ENCODE measurements at places on chromosomes 3 and 15.
A peak's percentile ranks its signal among the peaks of the same experiment; 100 is the strongest.

DNA sequence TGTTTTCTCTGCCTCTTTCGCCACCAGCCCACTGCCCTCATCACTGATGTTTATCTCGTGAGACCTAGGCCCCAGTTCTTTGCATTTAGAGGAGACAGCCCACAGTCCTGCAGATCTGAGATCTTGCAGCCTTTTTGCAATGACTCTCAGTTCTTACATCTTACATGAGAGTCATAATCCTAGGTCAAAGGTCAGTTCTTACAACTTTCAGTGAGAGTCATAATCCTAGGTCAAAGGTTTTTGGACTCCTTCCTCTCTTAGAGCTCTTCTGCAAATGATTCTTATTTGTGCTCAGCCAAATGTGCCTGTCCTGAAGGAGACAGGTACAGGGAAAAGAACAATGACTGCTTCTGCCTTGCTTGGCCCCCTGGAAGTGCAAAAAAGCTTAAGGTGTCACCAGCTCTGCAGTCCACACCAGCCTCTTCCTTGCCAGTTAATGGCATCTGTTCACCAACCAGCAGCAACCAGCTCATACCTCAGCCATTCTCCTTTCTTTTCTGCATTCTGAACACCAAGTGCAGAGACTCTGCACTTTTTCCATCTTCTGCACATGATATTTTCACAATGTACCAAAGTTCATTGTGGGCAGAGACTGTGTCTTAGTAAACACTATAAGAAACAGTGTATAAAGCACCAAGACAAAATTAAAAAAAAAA, 67.1 kb downstream of the ABHD5 start:
- no peak for DNase-seq

DNA sequence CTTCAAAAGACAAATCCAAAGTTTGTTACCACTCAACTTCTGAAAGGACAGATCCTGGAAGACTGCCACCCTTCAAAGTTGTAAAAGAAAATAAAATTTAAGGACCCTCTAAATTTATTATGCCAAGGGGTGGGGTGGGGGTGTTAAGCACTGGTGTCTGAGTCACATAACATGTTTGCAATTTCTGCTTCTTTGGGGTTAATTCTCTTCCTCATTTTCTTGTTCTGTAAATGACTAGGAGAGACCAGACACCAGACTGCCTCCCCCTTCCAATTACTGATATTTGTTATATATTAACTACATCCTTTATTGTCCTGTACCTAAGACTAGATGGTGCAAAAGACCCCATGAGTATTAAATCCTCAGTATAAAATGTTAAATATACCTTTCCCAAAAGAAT, 242.8 kb downstream of the ZNF385D start:
- DNase-seq: no peak

- DNase-seq: no peak
These were observed 451.5 kb upstream of the MDFIC2 start for GRCh38 chr3:70763894-70764293.

DNA sequence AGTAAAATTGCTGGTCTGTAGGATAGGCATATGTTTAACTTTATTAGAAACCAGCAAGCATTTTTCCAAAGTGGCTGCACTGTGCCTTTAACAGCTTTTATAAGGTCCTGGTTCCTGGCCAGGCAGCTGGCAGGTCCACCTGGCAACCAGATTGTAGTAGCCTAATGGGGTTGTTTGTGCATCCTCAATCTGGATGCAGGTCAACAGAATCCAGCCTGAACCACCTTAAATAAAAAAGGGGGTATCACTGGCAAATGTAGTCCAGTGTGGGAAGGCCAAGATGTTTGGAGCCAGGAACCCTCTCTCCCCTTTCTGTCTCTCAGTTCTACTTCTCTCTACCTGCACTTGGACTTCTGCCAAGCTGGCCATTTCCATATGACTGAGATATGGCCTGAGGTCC, 200.3 kb downstream of the ZNF621 start:
- no peak for DNase-seq

GRCh38 chr15:98983334-98983733, 24.3 kb downstream of the PGPEP1L start:
- no peak for DNase-seq

DNA sequence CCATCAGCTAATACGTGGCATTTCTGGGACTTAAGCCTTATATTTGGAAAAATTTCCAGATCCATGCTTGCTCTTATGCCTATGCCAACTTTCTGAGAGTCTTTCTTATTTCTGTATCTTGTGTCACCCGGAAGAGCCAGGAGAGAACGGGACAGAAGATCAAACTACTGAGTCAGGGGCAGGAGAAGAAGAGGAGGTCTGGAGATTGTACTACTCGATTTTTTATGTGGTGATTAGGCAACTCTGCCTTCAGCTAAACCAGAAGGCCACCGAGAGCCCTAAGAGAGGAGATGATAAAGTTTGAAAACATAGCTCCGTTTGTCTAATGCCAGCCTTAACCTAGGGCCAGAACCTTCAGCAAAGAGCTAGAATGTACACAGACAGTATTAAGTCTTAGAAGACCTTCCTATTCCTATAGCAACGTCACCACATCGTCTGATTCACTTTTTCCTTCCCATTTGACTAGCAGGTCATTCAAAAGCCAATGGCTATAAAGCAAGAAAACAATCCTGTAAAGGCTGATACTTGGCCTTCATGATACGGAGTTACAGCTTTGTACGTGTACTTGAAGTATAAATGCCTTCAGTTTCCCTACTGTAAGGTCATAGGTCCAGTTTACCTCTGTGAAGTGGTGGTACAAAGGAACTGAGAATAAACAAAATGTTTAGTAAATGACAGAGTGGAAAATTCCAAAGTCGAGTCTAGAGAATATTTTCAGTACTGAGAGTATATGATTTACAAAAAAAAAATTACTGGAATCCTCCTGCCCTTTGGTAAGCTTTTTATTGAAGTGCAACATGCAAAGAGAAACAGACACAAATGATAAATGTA, 96.1 kb upstream of the ICE2 start:
- no peak for DNase-seq

- DNase-seq: peak; percentile 64
These were observed 357 bp upstream of the MAN2C1 start for GRCh38 chr15:75368689-75369239.

- no peak for DNase-seq
These were observed 10.8 kb downstream of the ZNF774 start for GRCh38 chr15:90362936-90363212.

- DNase-seq: no peak
These were observed 19.1 kb upstream of the NR2F2 start for GRCh38 chr15:96311256-96311955.

DNA sequence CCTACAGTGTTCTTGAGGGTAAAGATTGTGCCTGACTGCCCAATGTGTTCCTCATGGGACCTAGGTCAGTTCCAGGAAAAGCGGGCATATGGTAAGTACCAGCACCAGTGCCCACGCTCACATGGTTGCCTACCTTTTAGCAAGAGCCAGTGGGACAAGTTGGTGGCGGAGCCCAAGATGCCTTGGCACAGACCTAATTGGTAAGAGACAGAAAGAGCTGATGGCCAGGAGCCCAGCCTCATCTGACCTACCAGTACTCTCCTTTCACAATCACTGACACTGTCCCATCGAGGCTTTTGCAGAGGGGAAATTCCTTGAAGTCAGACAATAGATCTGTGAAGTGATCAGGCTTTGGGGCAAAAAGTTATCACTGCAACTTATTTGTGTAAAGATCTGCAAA, 98.4 kb upstream of the BCL6 start:
- DNase-seq: no peak

- peak; percentile 53 for DNase-seq
These were observed 13.0 kb downstream of the TGM5 start for GRCh38 chr15:43253431-43254403.

DNA sequence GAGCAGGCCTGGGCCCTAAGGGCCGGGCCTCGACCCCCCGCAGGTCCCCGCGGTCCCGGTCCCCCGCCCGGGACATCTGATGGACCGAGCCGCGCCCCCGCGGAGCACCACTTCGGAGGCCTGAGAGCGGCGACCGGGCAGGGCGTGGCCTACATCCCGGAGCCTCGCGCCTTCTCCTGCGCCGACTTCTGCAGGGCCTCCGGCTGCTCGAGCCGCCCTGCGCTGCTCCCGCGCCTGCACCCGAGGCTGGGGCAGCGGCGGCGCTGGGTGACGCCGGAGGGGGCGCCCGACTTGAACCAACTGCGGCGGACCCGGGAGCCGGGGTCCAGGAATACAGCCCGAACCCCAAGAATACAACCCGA, 14.9 kb upstream of the GP9 start:
- DNase-seq: peak; percentile 72

GRCh38 chr3:15771444-15771843, 26.3 kb downstream of the ANKRD28 start:
- DNase-seq: no peak

- DNase-seq: no peak
These were observed 91.5 kb downstream of the RPL22L1 start for GRCh38 chr3:170778240-170779217.

GRCh38 chr3:62100282-62100989, 272.9 kb downstream of the FEZF2 start:
- no peak for DNase-seq

DNA sequence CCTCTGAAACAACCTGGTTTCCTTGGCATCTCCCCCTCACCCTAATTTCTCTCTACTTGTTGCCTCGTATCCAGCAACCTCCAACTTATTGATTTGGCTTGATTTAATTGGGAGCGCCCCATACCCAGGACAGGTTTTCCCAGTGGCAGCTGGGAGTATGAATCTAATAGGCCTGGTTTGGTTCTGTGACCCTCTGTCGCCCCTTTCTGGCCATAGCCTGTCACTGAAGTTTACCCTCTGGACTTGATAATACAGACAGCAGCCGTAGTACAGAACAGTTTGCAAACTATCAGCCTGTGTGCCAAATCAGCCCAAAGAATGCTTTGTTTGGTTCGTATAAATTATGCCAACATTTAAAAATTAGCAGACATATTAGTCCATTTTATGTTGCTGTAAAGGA, 525.1 kb upstream of the GOLIM4 start:
- DNase-seq: no peak

- DNase-seq: no peak
These were observed 104.0 kb downstream of the NR1I2 start for GRCh38 chr3:119885746-119886530.

DNA sequence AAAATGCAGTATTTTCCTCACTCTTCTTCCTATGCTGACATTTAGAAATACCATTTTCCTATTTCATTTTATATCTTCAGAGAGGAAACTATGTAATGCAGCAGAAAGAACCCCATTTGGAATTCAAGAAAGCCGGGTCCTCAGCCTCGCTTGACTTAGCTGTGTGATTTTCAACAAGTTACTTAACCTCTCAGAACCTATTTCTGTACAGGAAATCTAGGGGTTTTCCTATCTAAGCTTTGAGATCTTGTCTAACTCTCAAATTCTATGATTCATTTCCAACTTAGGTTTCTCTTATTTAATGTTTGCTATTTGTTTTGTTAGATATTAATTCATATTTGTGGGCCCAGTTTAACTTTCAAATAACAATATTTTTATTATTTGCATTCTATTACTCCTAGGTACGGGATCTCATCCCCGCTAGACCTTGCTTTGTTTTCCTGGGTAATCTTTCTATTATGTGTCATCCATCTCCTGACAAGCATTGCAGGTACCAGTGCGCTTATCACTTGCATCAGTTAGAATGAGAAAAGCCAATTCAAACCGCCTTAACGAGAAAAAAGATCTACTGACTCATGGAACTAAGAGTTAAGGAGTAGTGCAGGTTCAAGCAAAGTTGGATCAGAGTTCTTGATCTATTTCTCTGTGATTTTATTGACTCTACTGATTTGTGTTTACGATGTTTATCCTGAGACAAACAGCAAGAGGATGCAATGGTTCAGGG, 70.6 kb upstream of the BHLHE40 start:
- no peak for DNase-seq

- DNase-seq: no peak
These were observed 53.0 kb downstream of the DTWD1 start for GRCh38 chr15:49673861-49674260.

DNA sequence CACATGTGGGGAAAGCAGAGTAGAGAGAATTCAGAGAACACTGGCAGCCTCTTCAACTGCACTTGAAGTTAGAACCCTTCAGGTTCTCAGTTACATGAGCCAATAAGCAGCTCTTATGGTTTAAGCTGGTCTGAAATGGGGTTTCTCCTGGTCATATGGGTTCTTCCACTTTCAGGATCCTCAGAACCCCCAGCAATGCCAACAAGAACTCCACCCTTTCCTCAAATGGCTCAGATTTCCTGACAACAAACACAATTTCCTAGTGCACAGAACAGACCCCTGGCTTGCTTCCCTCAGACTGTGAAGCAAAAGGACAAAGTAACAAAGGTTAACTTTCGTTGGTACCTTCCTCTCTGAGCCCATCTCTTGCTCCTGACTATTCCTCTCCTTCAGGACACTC, 23.9 kb upstream of the FRMD4B start:
- DNase-seq: no peak

DNA sequence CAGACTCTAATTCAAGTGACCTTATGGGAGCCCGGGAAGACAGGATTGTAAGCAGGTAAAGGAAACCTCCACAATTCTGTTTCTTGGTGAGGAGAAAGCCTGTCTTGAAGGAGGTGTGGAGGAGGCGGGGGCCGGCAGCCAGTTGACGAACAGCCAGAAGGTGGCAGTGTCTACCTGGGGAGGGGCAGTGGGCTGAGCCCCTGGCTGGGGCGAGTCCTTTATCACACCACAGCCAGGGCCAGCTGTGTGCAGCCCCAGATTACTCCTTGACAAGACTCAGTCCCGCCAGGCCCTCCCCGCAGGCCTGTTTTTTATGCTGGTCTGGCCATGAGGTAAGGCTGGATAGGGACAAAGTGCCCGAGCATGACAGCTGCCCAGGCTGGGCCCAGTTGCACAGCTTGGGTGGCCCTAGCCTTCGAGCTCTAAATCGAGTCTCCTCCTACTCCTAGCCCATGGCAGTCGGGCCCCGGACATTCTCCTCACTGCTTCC, 40.9 kb upstream of the IDH2 start:
- peak; percentile 83 for DNase-seq

DNA sequence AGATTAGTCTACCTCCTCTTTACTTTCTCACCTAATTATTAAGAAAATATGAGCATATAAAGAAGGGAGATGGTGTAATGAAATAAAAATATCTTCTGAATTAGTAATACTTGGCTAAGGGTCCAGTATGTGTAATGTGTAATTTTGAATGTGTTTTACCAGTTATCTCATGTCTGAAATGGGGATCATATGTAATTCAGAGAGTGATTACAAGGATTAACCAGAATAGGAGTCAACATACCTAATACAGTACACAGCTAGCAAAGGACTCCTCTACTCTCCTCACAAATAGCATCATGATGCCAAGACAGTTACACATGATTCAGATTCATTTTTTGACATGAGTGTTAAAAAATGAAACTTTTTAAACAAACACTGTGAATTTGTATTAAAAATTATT, 570.4 kb downstream of the SI start:
- no peak for DNase-seq

GRCh38 chr15:42603978-42604377, 28.6 kb downstream of the STARD9 start:
- DNase-seq: no peak

GRCh38 chr3:46659285-46659684, 34.2 kb downstream of the ALS2CL start:
- no peak for DNase-seq

DNA sequence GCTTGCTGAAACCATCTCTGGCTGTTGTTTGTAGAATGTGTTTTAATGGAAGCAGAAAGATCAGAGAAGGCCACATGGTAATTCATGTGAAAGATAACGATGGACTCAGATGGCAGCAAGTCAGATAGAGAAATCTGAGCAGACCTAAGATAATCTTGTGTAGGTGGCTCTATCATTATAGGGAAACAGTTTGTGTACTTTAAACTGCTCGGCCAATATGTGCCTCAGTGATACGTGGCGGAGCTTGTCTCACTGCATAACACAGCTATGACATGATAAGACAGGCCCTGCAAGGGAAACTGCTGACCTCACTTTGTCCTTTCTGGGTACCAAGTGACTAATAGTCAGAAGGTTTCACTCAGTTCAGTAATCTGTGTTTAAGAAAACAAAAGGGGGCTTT, 51.0 kb downstream of the MME start:
- DNase-seq: no peak

Measured in activated CD8-positive, alpha-beta memory T cell treated with anti-CD3 and anti-CD28 coated beads, Interleukin-2, amount 50 U/mL, for 48 hours (primary cell).